ENCODE measurements at places on chromosomes 11 and 22. TPM values are rescaled to one million over a fixed set of nuclear protein-coding genes. Genes with fewer than 3 reads are reported as not detected.

RAB39A gene
- total RNA-seq: 9.5 TPM

DNA sequence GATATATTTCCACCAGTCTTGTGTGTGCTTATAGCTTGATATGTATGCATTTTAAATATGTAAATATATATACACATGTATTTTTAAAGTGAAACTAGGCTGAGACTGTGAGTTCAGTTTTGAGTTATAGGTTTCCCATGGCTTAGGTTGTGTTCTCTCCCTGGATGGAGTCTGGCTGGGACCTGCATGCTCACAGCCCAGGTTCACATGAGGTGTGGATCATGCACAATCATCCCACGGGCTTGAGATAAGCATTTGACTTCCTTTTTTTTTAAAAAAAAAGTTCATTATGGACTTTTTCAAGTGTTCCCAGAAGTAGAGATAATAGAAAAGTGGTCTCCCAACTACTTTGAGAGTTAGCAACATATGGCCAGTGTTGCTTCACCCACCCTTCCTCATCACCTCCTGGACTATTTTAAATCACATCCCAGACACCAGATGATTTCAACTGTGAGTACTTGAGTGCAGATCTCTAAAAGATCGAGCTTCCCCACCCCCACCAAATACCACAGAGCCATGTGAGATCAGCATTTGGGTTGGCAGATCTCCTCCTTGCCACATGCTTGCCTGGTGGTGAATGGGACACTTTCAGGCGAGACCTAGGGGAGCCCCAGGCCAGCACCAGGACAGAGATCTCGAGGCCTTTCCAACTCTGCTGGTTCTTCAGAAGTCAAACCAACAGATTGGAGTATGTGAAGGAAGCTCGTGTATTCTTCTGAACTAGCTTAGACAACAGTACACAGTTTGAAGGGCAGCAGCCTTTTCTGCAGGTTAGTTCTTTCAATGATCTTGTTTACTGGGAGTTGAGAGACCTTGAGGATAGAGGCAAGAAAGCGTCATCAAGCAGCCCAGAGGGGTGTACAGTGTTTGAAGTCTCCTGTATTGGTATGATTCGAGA, 15.9 kb downstream of the MED15 start:
- DNase-seq: no peak

MAPK8IP1 gene
- total RNA-seq: 31.6 TPM

GRCh38 chr11:60175860-60176275, 7.0 kb downstream of the MS4A6A start:
- no peak for DNase-seq

Data from WTC11 (cell line).